AML-193 (cell line): ENCODE measurements at places on chromosomes 11 and 22.

GRCh38 chr11:64741375-64742086 is 2.4 kb downstream of the RASGRP2 start:
- DNase-seq: no peak

GRCh38 chr11:20529757-20530156 is 69.7 kb upstream of the SLC6A5 start:
- no peak for DNase-seq

GRCh38 chr11:65446446-65447277 is 24.1 kb downstream of the NEAT1 start:
- no peak for DNase-seq

GRCh38 chr22:21690401-21690801 is 24.6 kb downstream of the PPIL2 start:
- no peak for DNase-seq

- no peak for DNase-seq
Measured at GRCh38 chr22:23681026-23681809, 9.6 kb upstream of the RGL4 start.

DNA sequence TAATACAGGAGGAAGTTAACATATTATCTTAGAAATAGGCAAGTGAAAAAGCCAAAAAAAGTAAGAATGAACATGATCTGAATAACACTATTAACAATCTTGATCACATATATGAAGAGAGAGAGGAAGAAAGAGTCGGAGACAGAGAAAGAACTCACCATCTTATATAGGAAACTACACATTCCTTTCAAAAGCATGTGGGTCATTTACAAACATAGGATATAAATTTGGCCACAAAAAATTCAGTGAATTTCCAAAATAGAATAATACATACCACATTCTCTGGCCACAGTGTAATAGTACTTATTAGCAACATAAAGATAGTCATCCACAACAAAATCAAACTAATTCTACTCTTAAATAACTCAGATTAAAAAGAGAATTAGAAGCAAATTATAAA is 50.9 kb upstream of the ME3 start:
- DNase-seq: no peak

DNA sequence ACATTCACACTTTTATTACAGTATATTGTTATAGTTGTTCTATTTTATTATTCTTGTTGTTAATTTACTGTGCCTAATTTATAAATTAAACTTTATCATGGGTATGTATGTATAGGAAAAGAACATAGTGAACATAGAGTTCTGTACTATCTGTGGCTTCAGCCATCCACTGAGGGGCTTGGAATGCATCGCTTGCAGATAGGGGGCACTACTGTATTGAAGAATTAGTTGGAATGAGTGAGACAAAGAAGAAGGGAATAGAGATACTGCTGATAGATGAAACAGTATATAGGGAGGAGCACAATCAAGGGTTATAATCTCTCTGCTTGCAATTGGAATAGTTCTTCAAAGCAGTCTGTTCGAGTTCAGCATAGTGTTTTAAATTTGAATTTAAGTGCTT is 432.2 kb downstream of the RAB38 start:
- no peak for DNase-seq

DNA sequence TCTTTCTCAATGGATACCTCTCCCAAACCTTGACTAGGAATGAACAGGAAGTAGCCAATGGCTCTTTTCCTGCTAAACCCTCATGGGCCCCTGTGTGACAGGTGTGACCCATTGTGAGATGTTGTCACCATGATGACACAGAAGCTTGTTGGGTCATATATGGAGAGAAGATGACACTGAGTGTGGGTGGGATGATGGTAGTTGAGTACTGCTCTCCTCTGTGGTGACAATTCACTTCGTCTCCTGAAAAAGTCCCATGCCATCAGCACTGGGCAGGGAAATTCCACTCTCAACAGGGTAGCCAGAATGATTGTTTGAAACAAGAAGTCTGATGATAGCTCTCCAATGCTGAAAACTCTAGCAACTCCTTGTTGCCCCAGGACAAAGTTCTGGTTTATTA is 94.0 kb upstream of the SEZ6L start:
- DNase-seq: no peak

DNA sequence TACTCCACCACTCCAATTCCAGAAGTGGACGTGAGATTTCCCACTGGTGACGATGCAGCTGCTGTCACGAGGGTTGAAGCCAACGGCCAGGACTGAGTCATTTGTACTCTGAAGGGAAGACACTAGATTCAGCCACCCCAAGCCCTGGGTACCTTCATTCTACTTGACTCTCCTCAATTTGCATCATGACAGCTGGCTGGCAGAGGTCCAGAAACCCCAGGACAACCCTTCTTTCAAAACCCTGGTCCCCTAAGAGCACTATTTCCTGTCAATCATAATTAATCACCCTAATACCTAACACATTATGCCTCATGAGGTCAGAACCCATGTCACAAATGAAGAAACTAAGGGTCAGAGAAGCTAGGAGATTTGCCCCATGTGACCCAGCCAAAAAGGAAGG is 4.9 kb downstream of the EML3 start:
- no peak for DNase-seq

- DNase-seq: peak; percentile 16
Measured at GRCh38 chr11:46229230-46229629, 48.2 kb upstream of the CREB3L1 start.

GRCh38 chr22:47446331-47446730 is 683.9 kb downstream of the TBC1D22A start:
- no peak for DNase-seq

DNA sequence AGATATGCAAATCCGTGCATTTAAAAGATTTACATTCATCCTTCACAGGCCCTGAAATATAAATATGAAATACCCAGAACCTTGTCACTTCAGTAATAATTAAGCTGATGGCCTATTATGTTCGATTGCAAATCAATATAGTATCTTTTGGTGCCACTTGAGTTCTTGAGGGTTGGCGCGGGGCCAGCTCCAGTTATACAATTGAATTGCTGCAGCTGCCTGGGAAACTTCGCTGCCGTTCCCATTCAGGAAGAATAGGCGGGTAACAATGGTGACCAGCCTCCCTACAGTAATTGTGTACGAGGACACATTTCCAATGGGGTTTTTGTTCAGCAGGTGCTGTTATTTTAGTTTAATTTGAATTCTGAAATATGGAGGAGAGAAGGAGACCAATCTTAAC is 451.2 kb downstream of the INSC start:
- no peak for DNase-seq

- no peak for DNase-seq
Measured at GRCh38 chr11:121113611-121114010, 12.6 kb downstream of the TECTA start.

GRCh38 chr11:63567044-63567840 is 4.1 kb upstream of the PLAAT2 start:
- no peak for DNase-seq

GRCh38 chr11:123195188-123196059 is at the start of gene CLMP:
Gene CLMP (minus strand): TSS chr11:123195248. CDS start chr11:123194940, 308 bp downstream.
- DNase-seq: no peak

- peak; percentile 90 for DNase-seq
Measured at GRCh38 chr22:41780746-41781505, 19.6 kb upstream of the CCDC134 start.

- DNase-seq: no peak
Measured at GRCh38 chr22:20203552-20204201, 52.8 kb upstream of the CCDC188 start.

DNA sequence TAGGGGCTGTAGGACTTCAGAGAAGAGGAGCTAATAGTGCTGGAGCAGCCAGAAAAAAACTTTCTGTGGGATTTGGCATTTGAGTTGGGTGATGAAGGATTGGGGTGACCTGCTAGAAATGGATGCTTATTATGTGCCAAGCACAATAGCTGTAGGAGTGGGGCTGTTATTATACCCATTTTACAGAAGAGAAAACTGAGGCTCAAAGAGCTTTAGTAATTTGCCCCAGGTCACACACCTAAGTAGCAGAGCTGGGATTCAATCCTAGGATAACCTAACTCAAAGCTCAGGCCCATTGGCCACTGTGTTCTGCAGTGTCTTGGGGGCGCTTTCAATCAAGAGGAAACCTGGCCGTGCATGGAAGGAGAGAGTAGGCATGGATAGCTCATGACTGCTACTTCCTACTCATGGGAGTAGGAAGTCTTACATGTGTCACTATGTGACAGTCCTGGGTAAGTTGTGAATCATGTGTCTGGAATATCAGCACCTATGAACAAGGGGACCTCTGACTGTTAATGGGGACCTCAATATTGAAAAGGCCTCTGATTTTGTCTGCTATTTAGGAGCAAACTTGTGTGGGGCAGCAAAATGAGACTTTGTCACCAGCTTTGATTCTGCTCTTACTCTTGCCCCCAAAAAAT is 6.1 kb upstream of the ELF5 start:
- no peak for DNase-seq

- no peak for DNase-seq
Measured at GRCh38 chr22:26888887-26889286, 231.5 kb downstream of the MIAT start.

GRCh38 chr11:9379041-9379440 is 5.4 kb upstream of the IPO7 start:
- no peak for DNase-seq

- no peak for DNase-seq
Measured at GRCh38 chr11:127935081-127935480, 652.3 kb downstream of the ETS1 start.

- no peak for DNase-seq
Measured at GRCh38 chr11:75337195-75337654, 14.2 kb downstream of the ARRB1 start.

DNA sequence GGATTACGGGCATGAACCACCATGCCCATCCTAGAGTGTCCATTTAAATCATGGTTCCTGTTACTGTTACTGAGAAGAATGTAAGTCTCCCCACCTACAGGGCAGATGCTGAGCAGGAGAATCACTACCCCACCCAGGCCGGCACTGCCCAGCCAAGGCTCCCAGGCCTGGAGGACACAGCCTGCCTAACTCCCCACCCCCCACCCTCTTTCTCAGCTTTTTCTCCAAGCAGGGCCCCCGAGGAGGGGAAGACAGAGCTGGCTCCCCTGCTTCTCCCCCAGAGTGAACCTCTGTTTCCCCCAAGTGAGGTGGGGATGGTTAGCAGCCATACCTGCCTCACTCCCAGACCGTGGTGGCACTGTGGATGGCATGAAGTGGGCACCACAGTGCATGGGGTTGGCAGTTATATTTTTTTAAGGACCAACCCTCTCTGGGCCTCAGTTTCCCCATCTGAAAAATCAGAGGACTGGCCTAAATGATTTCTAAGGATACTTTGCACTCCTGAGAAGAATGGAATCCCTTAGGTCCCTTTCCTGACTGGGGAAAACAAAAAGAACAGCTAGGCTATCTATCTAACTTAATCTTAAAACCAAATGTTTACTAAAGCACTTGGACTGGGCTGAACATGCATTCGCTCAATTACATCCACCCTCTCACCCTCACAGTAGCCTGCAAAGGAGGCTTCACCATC is 5.0 kb downstream of the CBX7 start:
- no peak for DNase-seq

- DNase-seq: no peak
Measured at GRCh38 chr11:37948258-37948657, 1350.2 kb upstream of the RAG2 start.

- DNase-seq: peak; percentile 45
Measured at GRCh38 chr11:67265633-67266448, 432 bp upstream of the GRK2 start.

DNA sequence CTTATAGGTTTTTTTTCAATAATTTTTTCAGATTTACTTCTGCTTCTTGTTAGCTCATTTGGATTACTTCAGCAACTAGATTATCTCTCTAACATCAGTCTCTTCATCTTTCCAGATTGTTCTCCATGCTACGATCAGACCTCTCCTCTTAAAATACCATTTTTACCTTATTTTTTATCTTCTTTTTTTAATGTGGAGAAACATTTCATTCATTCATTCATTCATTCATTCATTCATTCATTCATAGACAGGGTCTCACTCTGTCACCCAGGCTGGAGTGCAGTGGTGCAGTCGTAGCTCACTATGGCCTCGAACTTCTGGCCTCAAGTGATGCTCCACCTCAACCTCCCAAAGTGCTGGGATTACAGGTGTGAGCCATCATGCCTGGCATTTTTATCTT is 189.4 kb downstream of the UVRAG start:
- DNase-seq: no peak

GRCh38 chr11:34644669-34645406 is 23.9 kb downstream of the EHF start:
- DNase-seq: no peak

DNA sequence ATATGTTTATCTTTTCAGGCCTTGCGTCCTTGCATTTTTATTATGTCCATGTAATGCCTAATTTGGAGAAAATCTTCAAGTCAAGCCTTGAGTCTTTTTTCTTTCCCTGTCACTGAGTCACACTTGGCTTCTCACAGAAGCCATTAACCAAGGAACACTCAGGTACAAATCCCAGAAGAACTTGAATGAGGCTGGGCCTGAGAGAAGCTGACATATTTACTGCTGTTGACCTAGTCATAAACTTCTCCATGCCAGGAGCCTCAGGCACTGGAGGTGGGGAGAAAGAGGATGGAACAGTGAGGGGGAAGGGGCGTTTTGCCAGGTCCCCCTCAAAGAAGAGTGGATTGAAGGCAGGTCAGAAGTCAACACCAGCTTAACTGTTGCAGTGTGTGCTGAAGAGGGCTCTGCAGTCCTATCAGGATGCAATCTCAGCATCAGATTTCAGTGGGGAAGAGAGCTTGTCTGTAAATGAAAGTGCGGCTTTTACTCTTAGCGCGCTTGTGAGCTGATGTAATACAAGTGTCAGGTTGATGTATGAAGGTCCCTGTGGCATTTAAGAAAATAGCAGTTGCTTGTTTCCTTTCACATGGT is 526.0 kb downstream of the ETS1 start:
- DNase-seq: no peak

DNA sequence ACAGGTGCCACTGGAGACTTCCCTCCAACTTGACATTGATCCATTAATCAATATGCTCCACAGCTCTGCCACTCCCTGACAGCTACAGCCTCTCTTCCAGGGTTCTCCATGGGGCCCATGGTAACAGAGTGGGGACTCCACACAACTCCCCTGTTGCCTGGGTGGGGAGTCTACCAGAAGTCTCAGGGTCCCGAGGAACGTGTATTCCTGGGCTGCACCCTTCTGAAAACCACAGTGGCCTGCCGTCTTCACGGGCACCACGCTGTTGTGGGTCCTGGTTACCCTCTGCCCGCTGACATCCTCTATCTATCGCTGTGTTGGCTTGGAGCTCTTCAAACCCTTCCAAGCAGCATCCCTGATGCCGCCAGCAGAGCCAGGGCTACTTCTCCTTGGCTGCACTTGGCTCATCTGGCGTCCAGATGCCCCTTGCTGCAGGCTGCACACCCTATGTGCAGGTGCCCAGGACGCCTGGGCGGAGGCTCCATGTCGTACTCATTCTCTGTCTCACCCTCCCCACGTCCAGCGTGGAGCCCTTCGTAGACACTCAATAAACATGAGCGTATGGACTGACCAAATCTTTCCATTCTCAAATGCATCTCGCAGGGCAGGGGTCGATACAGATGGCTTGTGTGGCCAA is 1341.8 kb downstream of the TBC1D22A start:
- DNase-seq: no peak
